A549 treated with DMSO at 1 μM for 4 hours (cell line): ENCODE measurements at places on chromosomes 1 and 21. TPM values are rescaled to one million over a fixed set of nuclear protein-coding genes. Genes with fewer than 3 reads are reported as not detected.

LCA5L gene
- 1.3 to 1.8 TPM (median 1.4 TPM) in 5 replicates for total RNA-seq

NEXN gene
- 4.6 to 7.1 TPM (median 5.1 TPM) in 5 replicates for total RNA-seq

SWT1 gene
- total RNA-seq = 1.1 to 2.0 TPM (median 1.4 TPM) in 5 replicates

TBX15 gene
- total RNA-seq = 0.05 to 0.07 TPM (median 0.07 TPM) in 4 of 5 replicates, not detected in the other

CAPZA1 gene
- total RNA-seq = 62.1 to 75.2 TPM (median 69.3 TPM) in 5 replicates

GPR153 gene
- total RNA-seq = 0.99 to 1.4 TPM (median 1.2 TPM) in 5 replicates

LEFTY1 gene
- 0.11 to 0.38 TPM (median 0.30 TPM) in 5 replicates for total RNA-seq

SERINC2 gene
- total RNA-seq = 19.5 to 30.6 TPM (median 23.9 TPM) in 5 replicates

AMY1A gene
- total RNA-seq = not detected in 5 replicates

INAVA gene
- total RNA-seq = 40.0 to 45.9 TPM (median 41.7 TPM) in 5 replicates
